ENCODE measurements at places on chromosomes 5 and 9.

- DNase-seq: no peak
Measured at GRCh38 chr5:142323480-142324135, 1.2 kb downstream of the SPRY4 start.

DNA sequence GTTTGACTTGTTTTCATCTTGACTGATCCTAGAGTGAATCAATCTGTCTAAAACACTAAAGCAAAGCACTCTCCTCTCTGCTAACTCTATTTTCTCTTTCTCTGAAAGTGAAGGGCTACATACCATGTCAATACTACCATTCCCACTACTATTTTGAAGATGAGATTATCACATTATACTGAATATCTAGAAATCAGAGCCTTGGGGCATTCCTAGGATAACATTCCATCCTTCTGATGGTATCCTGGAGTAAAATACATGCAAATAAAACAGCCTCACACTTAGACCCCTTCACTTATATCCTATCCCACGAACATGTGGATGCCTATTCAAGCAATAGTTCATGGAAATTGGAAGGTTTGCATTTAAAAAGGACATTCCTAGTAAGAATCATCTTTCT, 309.3 kb upstream of the ACTBL2 start:
- DNase-seq: no peak

DNA sequence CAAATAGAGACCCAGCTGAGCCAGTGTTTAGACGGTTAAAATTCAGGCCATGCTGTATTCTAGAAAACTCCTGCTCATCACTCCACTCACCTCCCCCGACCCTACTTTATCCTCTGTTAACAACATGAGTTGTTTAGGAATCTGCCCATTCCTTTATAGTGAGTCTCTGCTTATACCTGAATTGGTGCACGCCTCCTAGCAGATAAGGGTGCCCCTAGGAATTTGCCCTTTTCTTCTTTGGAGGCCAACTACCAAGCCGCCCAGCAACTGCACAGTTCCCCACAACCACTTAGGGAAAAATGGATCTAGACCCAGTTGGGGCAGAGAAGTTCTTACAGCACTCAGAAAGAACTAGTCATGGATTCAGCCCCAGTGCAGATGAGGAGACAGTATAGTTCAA, 102.3 kb downstream of the MAMDC2 start:
- no peak for DNase-seq

- DNase-seq: no peak
Measured at GRCh38 chr5:33198836-33199235, 241.9 kb upstream of the TARS1 start.

GRCh38 chr9:88809355-88810161, 181.7 kb upstream of the S1PR3 start:
- DNase-seq: no peak

GRCh38 chr5:165508286-165508685, 2002.9 kb downstream of the MAT2B start:
- DNase-seq: no peak

DNA sequence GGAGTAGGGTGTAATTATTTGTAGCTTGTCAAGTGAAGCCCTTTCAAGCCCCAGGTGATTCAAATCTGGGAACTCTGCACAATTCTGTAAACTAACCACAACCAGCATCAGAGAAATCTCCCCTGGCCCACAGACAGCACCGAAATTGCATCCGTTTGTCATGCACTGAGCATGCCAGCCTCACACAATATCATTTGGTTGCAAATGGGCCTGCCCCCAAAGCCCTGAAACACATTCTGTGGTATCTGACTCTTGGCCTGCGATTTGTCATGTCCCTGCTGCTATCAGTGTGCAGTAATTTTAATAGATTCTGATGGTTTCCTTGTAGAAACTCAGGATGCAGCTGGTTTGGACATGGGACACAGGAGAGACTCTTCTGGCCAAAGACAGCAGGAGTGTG, 35.3 kb downstream of the SNX24 start:
- DNase-seq: peak; percentile 18

DNA sequence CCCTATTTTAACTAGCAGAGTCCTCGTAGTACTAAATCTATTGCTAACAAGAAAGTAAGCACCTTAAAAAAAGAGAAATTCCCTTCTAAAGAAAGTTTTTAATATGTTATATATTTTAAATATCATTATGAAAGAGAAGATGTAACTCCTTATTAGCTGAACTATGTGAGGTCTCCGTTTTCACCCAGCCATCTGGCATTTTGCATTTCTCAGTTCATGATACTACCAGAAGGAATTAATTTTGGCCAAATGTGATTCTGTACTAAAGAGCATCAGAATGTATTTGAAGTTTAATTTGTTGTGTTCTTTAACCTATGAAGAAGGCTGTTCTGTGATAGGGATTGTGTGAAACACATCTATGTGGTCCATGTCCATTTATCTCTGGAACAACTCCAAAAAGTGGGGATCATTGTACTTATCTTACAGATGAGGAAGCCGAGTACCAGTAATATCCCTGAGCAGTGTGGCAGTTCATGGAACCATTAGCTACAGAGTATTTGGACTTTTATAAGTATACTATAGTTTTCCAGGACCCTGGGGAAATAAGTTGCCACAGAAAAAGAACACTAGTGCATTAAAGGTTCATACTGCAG, 29.8 kb downstream of the TNFAIP8 start:
- DNase-seq: no peak

- DNase-seq: no peak
Measured at GRCh38 chr5:44932922-44933585, 124.3 kb downstream of the MRPS30 start.

DNA sequence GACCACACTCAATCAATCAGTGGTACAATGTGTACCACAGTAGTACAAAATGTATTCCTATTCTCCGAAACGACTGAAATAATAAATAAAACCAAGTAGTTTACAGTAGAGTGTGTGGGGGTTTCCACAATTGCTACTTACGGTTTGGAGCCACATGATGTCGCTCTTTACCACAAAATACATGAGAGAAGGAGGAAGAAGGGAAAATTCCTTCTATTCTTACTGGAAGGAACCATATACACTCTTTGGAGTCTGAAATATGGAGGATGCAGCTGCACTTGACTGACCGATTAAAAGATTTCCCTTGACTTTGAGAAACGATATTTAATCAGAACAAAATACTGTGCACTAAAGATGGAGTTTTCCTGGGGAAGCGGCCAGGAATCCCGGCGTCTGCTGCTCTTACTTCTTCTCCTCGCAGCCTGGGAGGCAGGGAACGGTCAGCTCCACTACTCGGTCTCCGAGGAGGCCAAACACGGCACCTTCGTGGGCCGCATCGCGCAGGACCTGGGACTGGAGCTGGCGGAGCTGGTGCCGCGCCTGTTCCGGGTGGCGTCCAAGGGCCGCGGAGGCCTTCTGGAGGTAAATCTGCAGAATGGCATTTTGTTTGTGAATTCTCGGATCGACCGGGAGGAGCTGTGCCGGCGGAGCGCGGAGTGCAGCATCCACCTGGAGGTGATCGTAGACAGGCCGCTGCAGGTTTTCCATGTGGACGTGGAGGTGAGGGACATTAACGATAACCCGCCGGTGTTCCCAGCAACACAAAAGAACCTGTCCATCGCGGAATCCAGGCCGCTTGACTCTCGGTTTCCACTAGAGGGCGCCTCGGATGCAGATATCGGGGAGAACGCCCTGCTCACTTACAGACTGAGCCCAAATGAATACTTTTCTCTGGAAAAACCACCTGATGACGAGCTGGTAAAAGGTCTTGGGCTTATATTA, at the start of gene PCDHA4:
Gene PCDHA4 (plus strand): TSS at position 235 of the 942 bp plus-strand sequence.
- peak; percentile 17 for DNase-seq

DNA sequence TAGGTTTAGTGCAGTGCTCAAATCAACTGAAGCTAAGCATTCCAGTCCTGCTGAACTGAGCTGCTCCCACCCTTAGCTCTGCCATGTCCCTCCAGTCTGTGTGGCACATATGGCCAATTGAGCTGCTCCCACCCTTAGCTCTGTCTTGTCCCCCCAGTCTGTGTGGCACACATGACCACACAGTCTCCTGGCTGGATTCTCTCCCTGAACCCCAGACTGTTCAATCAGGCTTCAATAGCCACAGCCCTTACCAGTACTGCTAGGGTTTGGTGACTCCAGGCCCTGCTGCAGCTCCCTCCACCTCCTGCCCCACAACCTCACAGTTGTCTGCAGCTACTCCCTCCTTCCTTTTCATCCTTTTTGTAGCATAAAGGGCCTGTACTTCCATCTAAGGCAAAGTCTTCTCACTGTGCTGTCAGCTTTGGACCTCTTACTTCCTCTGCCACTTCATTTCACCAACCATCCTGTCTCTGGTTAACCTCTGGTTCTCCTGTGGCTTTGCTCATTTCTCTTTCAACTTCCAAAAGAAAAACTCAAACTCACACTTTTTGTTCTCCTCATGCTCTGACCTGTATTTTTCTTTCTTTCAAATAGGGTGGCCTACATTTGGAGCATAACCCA, 50.8 kb downstream of the ADAMTS12 start:
- peak; percentile 58 for DNase-seq

DNA sequence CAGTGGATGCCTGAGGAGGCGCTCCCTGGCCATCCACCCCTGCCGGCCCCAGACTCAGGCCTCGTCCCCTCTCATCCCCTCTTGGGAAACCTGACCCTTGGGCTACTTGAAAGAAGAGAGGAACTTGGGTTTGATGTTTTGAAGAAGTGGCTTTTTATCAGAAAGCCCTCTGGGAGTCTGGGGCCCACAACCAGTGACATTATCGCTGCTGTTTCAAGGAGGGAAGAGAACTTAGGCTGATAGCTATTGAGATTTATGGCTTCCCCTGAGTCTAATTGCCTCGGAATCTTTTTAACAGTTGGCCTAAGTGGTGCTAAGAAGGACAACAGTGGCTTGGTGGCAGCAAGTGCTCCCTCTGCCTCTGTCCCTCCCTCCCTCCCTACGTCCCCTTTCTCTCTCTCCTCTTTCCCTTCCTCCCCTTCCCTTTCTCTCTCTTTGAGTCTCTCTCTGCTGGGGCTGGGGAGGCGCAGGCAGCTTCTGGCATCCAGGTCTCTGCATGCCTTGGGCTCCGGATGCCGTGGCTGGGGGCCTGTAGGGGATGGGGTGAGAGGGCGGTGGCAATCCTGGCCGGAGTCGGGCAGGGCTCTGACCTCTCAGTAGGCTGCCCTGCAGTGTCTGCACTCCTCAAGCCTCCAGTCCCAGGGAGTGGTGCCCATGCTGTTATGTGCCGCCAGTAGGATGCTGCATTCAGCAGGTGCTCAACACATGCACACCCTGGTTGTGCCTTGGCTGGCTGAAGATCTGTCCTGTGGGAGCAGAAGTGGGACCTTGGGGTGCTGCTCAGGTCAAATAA, 49.6 kb upstream of the RXRA start:
- no peak for DNase-seq

GRCh38 chr9:3285365-3286161, 240.2 kb downstream of the RFX3 start:
- no peak for DNase-seq

DNA sequence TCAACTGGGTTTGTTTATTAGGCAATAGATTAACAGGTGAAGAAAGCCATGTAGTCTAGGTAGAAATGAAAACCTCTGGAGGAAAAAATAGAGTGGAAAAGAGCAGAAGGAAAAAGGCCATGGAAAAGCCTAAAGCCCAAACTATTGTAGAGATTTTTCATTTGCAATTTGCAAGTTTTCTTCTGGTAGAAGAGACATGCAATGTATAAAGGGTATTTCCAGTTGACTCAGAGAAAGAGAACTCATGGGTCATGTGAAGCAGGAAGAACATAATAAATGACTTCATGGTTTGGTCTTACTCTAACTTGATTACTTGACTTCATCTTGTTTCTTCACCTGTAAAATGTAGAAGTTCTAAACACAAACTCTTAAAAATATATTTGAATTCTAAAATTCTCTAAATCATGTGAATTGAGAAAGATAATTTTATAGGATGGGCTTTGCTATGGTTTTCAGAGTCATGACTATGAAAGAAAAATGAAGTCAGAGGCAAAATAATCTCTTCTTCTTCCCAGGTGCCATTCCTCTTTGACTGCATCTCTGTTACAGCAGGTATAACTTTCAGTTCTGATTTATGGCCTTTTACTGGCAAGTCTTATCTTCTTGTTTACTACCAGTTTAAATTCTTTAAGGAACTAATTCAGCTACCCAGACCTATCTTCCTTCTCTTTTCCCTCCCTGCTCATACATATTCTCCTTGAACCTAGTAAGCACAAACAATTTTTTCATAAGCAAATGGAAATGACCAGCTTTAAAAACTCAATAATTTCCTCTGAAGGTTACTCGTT, 47.7 kb upstream of the TMC1 start:
- peak; percentile 73 for DNase-seq

GRCh38 chr9:126508928-126509327, 104.8 kb upstream of the LMX1B start:
- no peak for DNase-seq

DNA sequence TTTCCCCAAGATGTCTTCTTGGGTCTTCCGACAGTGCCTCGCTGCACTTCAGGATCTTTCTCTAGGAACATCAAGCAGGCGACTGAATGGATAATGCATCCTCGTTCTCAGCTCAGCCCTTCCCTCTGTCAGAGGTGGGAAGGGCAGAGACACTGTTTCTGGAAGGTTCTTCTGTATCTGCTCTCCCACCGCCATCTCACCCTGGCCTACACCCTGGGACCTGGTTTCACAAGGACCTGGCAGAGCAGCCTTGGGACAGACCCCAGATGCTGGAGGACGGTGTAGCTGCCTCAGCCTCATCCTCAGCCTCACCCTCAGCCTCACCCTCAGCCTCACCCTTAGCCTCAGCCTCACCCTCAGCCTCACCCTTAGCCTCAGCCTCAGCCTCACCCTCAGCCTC, 18.5 kb downstream of the MRPL36 start:
- DNase-seq: no peak

GRCh38 chr5:139597134-139597533, 36.0 kb downstream of the UBE2D2 start:
- DNase-seq: no peak

DNA sequence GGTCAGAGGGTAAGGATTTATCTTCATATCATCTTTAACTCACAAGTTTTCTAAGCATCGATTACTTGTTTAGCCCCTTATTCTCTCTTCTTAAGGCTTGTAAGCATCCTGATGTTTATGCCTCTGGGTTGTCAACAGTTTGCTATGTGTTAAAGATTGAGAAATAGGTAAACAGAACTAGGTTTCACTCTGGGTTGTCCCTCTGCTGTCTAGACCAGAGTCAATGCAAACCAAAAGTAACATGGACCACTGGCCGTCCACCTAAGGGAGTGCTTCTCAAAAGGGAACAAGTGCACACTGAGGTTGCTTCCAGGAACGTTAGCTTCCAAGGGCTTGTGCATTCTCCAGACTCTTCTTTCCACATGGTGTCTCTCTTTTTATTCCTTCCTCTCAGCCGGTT, 39.9 kb upstream of the HAPLN1 start:
- no peak for DNase-seq

All from activated CD4-positive, alpha-beta T cell treated with anti-CD3 and anti-CD28 coated beads, Interleukin-2, Interleukin-4, amounts not matched to agents 100 ng/mL and 50 ng/mL, durations not matched to agents 16 hours and 8 hours (primary cell).